ENCODE measurements at places on chromosomes 7 and 10.

DNA sequence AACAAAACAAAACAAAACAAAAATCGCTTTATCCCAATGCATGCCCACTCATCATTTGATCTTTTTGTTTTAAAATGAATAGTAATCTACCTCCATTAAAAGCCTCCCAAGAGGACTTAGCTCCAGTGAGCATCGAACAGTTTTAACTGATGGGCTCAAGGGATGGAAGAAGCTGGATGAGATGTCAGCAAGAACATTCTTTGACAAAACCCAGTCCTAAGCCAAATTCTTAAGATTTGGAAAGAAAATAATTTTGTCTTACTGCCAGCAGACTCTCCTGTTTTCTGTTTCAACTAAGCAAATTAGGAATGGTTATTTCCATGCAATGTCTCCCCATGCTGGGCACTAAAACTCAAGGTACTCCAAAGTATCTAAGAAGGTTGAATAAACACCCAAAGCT lies 127.3 kb downstream of the RNLS start:
- no peak for DNase-seq

GRCh38 chr10:6173203-6173602 lies 29.5 kb upstream of the PFKFB3 start:
- no peak for DNase-seq

DNA sequence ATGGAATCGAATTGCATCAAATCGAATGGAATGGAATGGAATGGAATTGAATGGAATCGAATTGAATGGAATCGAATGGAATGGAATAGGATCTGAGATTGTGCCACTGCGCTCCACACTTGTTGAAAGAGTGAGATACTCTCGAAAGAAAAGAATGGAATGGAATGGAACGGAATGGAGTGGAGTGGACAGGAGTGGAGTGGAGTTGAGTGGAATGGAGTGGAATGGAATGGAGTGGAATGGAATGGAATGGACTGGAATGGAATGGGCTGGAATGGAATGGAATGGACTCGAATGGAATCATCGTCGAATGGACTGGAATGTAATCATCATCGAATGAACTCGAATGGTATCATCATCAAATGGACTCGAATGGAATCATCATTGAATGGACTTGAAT lies 38.0 kb downstream of the ZNF716 start:
- DNase-seq = no peak

DNA sequence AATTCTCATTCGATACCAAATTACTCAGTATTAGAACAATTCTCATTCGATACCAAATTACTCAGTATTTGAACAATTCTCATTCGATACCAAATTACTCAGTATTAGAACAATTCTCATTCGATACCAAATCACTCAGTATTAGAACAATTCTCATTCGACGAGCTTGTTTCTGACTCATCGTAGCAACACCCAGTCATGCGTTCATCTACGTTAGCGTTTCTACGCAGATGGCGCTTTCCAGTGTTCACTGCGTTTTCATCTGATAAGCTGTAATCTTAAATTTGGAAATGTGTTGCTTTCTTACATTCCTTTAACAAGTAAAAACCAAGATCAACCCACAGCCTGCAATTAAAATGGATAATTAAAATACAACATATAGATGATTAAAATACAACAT lies 276.3 kb downstream of the ZMYND11 start:
- DNase-seq = no peak

GRCh38 chr7:2737771-2738540 lies 50.0 kb downstream of the AMZ1 start:
- peak; percentile 35 for DNase-seq

- DNase-seq = no peak
Measured at GRCh38 chr10:117175215-117175900, 21.9 kb upstream of the KCNK18 start.

DNA sequence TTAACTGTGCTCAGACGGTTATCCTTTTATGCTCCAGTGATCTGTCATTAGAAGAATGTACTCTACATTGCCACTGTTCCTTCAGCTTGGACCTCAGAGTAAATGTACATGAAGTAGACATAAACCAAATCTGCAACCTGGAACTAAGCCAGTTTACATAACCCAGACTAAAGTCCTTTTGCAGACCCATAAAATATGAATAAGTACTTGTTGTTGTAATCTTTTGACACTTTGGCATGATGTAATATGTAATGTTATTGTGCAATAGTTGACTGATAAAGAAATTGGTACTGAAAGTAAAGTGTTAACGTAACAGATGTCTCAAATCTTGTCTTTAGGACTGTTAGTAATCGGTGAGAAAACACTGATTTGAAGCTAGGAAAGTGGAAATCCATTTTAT lies 115.8 kb upstream of the SORCS1 start:
- DNase-seq = no peak

GRCh38 chr10:48695636-48696534 lies 11.2 kb downstream of the WDFY4 start:
- no peak for DNase-seq

DNA sequence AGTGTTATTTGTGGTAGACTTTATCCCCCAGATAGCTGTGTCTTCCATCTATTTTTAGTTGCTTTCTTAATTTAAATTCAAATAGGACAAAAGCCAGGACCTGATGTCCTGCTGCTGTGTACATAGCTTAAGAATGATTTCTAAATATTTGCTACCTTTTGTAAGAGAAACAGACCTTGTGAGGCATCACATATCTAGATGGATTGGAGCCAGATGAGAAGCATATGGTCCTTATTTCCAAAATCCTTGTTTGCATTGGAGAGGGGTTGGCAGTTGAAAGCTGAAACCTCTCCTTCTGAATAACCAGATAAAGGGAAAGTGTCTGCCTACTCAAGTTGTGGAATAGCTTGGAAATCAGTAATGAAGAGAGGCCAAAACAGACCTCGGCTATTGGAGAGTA lies 50.7 kb upstream of the AMPH start:
- peak; percentile 72 for DNase-seq

DNA sequence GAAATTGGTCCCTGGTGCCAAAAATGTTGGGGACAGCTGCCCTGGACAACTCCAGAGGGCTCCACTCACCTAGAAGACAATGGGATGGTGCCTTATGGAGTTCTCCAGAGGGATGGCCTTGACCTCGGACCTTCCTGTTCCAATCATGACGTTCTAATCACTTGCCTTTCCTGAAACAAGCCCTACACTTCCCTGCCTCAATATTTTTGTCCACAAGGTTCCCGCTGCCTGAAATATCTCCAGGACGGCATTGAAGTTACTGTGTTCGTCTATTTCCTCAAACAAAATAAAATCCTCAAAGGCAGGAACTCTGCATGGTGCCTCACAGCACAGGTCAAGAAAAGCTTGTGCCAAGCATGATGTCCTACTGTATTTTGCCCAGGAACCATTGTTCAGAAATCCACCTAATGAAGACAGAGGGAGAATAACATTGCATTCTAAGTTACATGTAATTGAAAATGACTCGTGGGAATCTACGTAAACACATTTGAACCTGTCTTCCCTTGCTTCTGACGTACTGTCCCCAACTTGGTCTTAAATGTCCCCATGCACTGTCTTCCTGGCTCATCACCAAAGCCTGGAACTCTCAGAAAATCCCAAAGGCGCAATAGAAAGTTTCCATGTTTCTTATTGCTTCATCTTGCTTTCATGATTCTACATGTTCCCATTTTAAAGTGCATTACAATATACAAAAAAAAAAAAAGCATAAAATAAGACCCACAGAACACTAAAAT lies 342.3 kb upstream of the NRP1 start:
- DNase-seq = no peak

GRCh38 chr7:28815369-28815927 lies 142.7 kb downstream of the TRIL start:
- no peak for DNase-seq

DNA sequence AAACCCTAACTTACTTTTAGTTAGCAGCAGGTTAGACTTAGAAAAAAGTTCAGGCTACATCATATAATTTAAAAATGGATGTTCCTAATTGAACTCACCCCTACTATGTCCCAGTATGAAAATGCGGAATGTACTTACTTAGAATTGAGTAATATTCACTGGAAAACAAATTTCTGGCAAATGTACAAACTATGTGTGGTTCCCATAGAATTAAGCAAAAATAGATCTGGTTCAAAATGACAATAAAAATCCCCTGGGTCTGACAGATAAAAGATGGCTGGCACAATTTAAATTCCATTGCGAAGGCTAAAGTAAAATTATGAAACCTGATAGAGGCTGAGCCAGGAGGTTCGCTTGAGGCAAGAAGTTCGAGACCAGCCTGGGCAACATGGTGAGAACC lies 42.4 kb upstream of the PRKAR2B start:
- no peak for DNase-seq

- DNase-seq = no peak
Measured at GRCh38 chr10:22733992-22734391, 19.6 kb upstream of the PIP4K2A start.

- DNase-seq = no peak
Measured at GRCh38 chr10:86234107-86234506, 132.5 kb downstream of the GRID1 start.

- no peak for DNase-seq
Measured at GRCh38 chr7:50331564-50332208, 27.2 kb downstream of the IKZF1 start.

DNA sequence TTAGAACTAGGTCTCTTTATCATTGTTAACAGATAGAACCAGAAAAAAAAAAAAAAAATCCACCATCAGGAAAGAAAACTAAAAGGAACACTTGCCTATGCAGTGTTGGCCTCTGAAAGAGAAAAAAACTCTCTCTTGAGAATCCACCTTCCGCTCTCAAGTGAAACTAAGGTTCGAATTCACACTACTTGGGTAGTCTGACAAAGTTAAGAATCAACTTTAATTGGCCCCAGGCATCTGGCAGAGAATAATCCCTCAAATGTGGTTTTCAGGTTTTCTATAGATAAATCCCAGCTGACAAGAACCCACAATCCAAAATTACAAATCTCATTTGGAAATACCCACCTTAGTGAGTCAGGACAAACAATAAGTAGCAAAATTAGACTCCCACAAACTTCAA lies 199.7 kb upstream of the LRRN3 start:
- DNase-seq = no peak

- DNase-seq = peak; percentile 25
Measured at GRCh38 chr7:135672560-135673359, 10.4 kb downstream of the STMP1 start.

- DNase-seq = no peak
Measured at GRCh38 chr10:125983161-125983560, 86.8 kb downstream of the FANK1 start.

DNA sequence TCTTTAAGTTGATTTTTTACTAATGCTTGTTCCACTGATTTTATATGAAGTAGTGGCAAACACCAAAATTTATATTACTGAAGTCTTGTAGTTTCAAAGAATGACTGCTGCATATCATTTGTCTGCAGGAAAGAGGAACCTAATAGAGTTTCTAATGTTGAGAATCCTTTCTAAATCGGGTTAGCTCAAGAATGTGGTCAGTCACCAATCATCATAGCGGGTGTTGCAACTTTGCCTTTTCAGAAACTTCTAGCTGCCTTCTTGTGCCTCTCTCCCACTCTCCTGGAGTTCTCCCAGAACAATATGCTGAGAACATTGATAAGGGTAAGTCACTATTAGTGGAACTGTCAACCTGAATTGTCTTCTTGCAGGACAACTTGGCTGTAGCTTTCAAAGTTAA lies 524.8 kb upstream of the SORCS1 start:
- no peak for DNase-seq

DNA sequence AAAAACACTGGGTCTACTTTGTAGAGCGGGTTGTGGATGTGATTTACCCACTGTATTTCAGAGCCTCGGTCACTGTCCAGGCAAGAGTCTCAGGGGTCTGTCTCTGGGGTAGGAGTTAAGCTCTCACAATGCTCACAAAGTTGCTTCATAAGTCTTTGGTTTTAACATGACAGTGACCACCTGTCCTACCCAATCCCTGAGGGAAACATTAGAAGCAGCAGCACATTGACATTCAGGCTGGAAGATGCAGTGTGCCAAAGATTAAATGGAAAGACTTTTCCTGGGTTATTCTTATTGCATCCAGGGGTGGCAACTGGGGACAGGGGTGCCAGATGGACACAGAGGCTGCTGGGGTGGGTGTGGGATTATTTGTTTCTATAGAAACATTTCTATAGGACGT lies 330.0 kb downstream of the RNLS start:
- no peak for DNase-seq

DNA sequence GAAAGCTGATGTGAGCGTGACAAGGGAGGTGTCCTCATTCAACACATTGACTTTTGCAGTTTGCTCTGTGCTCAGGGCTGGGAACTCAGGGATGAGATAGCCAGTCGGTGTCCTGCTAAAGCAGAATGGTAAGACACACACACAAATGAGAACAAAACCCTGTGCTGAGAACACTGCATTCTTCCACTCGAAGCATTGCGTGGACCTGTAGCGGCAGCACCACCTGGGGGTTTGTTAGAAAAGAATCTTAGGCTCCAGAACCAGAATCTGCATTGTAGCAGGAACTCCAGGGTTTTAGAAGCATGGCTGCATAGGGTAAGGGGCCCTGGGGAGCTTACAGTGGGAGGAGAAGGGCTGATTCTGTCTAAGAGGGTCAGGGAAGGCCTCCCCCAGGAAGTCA lies 21.5 kb upstream of the OGDHL start:
- no peak for DNase-seq

DNA sequence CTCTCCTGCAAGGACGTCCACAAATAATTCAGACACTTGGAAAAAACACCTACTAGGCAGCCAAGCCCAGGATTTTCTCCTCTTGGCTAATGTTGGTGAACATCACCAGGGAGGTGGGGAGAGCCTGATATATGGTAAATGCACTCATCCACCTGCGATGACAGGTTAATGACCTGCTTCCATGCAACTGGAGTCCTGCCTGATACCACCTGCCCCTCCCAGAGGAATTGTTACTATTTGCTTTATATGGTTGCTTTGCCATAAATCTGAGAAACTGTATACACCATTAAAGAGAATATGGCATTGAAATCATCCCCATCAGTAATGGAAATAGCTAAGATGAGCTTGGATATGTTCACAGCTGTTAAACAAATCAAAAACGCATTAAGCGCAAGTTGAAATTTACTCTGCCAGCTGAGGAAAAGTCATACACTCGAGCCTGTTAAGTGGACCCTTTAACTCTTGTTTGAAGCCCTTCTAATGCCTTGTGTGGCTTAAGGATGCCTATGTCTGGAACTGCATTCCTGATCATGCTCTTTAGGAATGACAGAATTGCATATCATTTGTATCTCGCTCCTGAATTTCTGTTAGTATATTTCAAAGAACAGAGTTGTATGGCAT lies 208.3 kb downstream of the PRPF18 start:
- no peak for DNase-seq

DNA sequence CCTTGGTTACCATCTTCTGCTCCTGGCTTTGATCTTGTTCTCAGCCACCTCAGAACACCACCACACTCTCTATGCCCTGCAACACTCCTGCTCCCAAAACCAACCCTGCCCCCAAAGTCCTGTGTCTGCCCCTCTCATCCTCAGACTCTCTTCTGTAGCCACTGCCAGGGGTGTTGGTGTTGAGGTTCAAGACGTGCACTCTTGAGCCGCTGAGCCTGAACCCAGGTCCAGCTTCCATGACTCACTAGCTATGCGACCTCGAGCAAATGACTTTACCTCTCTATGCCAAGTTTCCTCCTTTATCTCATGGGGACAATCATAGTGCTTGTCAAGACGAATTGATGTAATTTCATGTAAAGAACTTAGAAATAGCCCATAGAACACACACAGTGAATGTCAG lies 840 bp upstream of the ATP6V0A4 start:
- no peak for DNase-seq

Data from NCI-H2171 (cell line).